ENCODE measurements at places on chromosomes 16 and 17. TPM values are rescaled to one million over a fixed set of nuclear protein-coding genes. Genes with fewer than 3 reads are reported as not detected.

- H3K27me3 ChIP-seq, result no peaks in the 10 kb centered on the region
- DNase-seq, result no peak
- no peaks in the 10 kb centered on the region for H3K4me1 ChIP-seq
- peaks cover 48% of the 10 kb centered on the region for H3K36me3 ChIP-seq
- H3K4me3 ChIP-seq, result no peak overlapping the region
- no peak overlapping the region for H3K27ac ChIP-seq
Observed at GRCh38 chr17:77217566-77217965, 76.8 kb downstream of the SEC14L1 start.

- H3K27me3 ChIP-seq, result no peaks in the 10 kb centered on the region
- DNase-seq, result no peak
- H3K36me3 ChIP-seq, result no peaks in the 10 kb centered on the region
- H3K27ac ChIP-seq, result no peak overlapping the region
- no peaks in the 10 kb centered on the region for H3K4me1 ChIP-seq
Observed at GRCh38 chr16:8686031-8686621, 11.7 kb downstream of the ABAT start.

DNA sequence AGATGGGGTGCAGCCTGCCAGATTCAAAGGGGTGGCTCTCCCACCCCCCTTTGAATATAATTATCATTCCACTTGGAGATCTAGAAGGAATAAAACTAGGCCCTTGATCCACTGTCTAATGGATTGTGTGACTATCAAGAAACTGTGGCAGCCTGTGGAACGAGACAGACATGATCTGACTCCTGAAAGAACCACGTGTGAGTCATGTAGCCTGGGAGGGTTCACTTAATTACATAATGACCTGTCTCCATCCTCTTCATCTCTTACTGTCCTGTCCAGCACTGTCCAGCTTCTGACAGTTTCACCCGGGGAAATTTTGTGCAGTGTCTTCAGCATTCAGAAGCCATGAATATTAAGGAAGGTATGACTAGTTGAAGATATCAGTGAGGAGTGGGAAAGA lies 43.3 kb upstream of the CDH13 start:
- no peak overlapping the region for H3K4me3 ChIP-seq
- H3K27me3 ChIP-seq, result no peaks in the 10 kb centered on the region
- H3K4me1 ChIP-seq, result no peaks in the 10 kb centered on the region
- H3K36me3 ChIP-seq, result no peaks in the 10 kb centered on the region

GRCh38 chr17:81537856-81538555 lies 9.8 kb downstream of the FSCN2 start:
- H3K27me3 ChIP-seq, result peaks cover 42% of the 10 kb centered on the region
- H3K4me3 ChIP-seq, result no peak overlapping the region
- DNase-seq, result no peak
- H3K27ac ChIP-seq, result no peak overlapping the region
- peaks cover 14% of the 10 kb centered on the region for H3K4me1 ChIP-seq

- no peak for DNase-seq
- H3K36me3 ChIP-seq, result peaks cover 6% of the 10 kb centered on the region
Observed at GRCh38 chr16:3595110-3595486, 16.3 kb downstream of the SLX4 start.

DNA sequence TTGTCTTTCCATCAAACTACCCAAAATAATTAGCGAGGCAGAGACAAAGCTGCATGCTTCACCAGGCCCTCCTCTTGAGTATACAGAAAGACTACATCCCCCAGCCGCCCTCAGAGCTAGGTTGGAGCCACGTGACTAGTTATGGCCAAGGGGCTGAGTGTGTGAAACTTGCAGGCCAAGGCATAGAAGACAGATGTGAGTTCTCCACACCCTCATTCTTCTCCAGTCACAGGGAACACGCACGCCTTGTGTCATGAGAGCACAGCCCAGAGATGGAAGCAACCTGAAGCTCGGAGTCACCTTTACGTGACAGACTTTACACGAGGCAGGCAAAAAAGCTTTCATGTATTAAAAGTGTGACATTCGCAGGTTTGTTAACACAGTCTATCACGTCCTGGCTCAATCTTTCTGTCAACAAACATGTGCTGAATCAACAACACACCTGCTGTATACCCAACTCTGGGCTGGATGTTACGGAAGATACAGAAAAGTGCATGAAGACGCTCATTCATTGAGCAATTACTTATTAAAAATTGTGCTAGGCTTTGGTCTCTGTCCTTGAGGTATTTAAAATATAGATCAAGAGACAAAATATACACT lies 38.3 kb downstream of the STX8 start:
- no peak overlapping the region for H3K4me3 ChIP-seq
- H3K36me3 ChIP-seq, result peaks cover 7% of the 10 kb centered on the region
- H3K27me3 ChIP-seq, result no peaks in the 10 kb centered on the region
- H3K27ac ChIP-seq, result no peak overlapping the region

GRCh38 chr16:89576153-89577054 lies 846 bp downstream of the CPNE7 start:
- no peak for DNase-seq
- H3K27me3 ChIP-seq, result peaks cover 45% of the 10 kb centered on the region
- peaks cover 21% of the 10 kb centered on the region for H3K4me1 ChIP-seq
- no peak overlapping the region for H3K4me3 ChIP-seq
- no peaks in the 10 kb centered on the region for H3K36me3 ChIP-seq

GRCh38 chr16:10999300-10999699 lies 54.9 kb downstream of the CLEC16A start:
- no peaks in the 10 kb centered on the region for H3K36me3 ChIP-seq
- no peaks in the 10 kb centered on the region for H3K4me1 ChIP-seq
- H3K27me3 ChIP-seq, result no peaks in the 10 kb centered on the region
- H3K27ac ChIP-seq, result no peak overlapping the region
- no peak overlapping the region for H3K4me3 ChIP-seq

SLC13A2 gene
- total RNA-seq, result not detected

SLC12A3 gene
- total RNA-seq, result not detected
